Right atrium auricular region (tissue), 2 donors: ENCODE measurements at places on chromosomes 12 and 14. TPM values are rescaled to one million over a fixed set of nuclear protein-coding genes. Genes with fewer than 3 reads are reported as not detected.

FAM222A gene
- total RNA-seq: 23.6 TPM

RNASE9 gene
- not detected for total RNA-seq

EML1 gene
- total RNA-seq: 30.2 TPM

SMCO2 gene
- total RNA-seq: not detected

CD63 gene
- 1,041 TPM for total RNA-seq

INSM2 gene
- not detected for total RNA-seq

A2ML1 gene
- 0.15 TPM for total RNA-seq

BTBD6 gene
- total RNA-seq: 34.9 TPM

GPR84 gene
- not detected for total RNA-seq

PTPN6 gene
- total RNA-seq: 7.5 TPM

RPGRIP1 gene
- total RNA-seq: not detected
